ENCODE measurements at places on chromosomes 4 and X. TPM values are rescaled to one million over a fixed set of nuclear protein-coding genes. Genes with fewer than 3 reads are reported as not detected.

GRCh38 chr4:64581422-64581821 lies 172.2 kb upstream of the TECRL start:
- no peaks in the 10 kb centered on the region for H3K4me1 ChIP-seq
- no peak overlapping the region for H3K27ac ChIP-seq
- no peak for DNase-seq
- H3K27me3 ChIP-seq, result no peaks in the 10 kb centered on the region

ADGRG4 gene
- polyA plus RNA-seq, result not detected

CYLC1 gene
- polyA plus RNA-seq, result not detected

AMOT gene
- 0.52 TPM for polyA plus RNA-seq

N4BP2 gene
- 1.6 TPM for polyA plus RNA-seq

DNA sequence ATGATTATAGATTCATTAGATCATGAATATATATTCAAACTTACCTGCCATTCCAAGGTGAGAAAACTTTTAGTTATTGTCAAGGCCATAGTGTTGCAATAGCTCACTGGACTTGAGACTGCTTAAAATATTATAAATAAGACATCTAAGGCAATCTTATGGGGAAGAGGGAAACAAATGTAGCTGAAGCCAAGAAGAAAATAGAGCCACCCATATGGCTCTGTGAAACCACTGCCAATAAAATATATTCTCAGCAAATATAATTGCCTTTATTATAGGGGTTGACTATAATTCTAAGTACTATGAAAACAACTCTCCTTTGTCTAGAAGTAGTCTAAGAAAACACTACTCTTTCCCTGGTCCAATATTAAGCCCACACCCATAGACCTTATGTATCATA lies 938.5 kb downstream of the FSTL5 start:
- H3K4me1 ChIP-seq, result no peaks in the 10 kb centered on the region
- no peak for DNase-seq
- H3K27me3 ChIP-seq, result no peaks in the 10 kb centered on the region

CTPS2 gene
- polyA plus RNA-seq, result 9.8 TPM

GRCh38 chr4:95114521-95114920 lies 356.8 kb downstream of the BMPR1B start:
- H3K27me3 ChIP-seq, result no peaks in the 10 kb centered on the region
- DNase-seq, result no peak
- H3K4me1 ChIP-seq, result no peaks in the 10 kb centered on the region
- no peaks in the 10 kb centered on the region for H3K36me3 ChIP-seq
- no peak overlapping the region for H3K27ac ChIP-seq

DNA sequence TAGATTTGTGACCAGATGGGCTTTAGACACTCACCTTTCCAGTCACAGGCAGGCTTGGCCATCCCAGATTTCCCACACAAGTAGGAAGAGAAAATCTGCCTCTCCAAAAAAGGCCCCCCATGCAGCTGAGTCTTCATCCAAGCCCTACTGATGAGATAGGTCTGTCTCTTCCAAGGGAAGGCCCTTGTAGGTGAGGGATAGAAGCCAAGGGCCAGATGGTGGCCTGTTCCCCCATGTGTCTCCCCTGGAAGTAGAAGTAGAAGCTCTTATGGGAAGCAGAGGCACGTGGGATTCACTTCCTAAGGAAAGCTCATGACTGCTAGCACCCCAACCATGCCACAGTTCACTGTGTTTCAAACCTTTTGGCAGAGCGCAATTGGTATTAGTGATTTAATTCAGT lies 81.5 kb downstream of the REPS2 start:
- H3K4me3 ChIP-seq, result no peak overlapping the region
- H3K4me1 ChIP-seq, result no peaks in the 10 kb centered on the region
- DNase-seq, result no peak

DNA sequence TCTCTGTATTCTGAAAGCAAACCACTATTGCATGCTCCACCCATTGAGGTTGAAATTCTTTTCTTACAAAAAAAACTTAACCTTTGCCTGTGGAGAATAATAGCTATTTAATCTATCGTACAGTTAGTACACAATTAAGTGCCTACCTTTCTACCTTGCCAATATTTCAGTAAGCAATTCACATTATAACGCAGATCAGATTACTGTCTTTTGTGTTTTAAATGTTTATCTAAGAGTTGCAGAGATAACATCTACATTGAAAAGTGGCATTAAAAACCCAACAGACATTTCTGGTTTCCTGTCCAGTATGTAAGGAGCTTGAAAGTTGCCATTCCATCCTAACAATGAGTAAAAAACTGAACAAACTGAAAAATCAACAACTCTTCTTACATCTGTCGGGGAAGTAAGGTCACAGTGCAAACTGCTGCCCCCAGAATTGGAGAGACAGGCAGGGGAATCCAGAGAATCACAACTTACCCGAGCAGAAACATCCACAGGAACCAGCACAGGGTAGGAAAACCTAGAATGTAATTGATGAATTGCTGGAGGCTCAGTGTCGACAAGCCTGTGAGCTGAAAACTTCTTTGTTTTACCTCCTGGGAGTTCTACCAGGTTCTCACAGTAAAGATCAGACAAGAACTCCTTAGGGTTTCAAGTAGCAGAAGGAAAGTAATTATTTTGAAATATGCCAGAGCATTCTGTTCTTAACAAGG lies 27.3 kb upstream of the ACSL4 start:
- no peak for DNase-seq
- no peaks in the 10 kb centered on the region for H3K4me1 ChIP-seq
- no peak overlapping the region for H3K4me3 ChIP-seq
- no peaks in the 10 kb centered on the region for H3K36me3 ChIP-seq
- H3K27me3 ChIP-seq, result no peaks in the 10 kb centered on the region

DNA sequence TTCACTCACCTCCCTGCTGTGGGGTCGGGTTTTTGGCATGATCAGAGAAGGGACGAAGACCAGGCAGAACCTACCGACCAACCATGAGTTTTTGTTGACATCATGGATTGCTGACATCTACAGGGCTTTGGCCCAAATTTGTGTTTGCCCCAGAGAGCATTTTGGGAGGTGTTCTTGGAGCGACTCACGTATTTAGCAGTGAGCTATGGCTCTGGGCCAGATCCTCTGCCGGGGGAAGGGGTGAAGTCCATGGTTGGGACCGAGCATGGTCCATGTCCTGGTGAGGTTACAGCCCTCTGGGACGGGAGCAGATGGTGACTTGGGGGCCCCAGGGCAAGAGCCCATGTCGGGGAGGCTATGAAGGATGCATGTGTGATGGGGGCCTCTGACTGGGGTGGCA lies 17.4 kb downstream of the SORCS2 start:
- H3K27ac ChIP-seq, result no peak overlapping the region
- H3K4me1 ChIP-seq, result no peaks in the 10 kb centered on the region
- DNase-seq, result no peak
- H3K36me3 ChIP-seq, result no peaks in the 10 kb centered on the region

- no peaks in the 10 kb centered on the region for H3K27me3 ChIP-seq
- no peak overlapping the region for H3K27ac ChIP-seq
- peaks cover 11% of the 10 kb centered on the region for H3K36me3 ChIP-seq
- H3K4me1 ChIP-seq, result no peaks in the 10 kb centered on the region
- DNase-seq, result no peak
These were observed 16.5 kb upstream of the CLCN4 start for GRCh38 chrX:10140264-10140663.

- no peaks in the 10 kb centered on the region for H3K27me3 ChIP-seq
- no peak overlapping the region for H3K4me3 ChIP-seq
- H3K4me1 ChIP-seq, result no peaks in the 10 kb centered on the region
These were observed 286.3 kb downstream of the PDGFC start for GRCh38 chr4:156685308-156685707.
